ENCODE measurements at places on chromosomes 12 and 14.

- DNase-seq = no peak
These were observed 11.6 kb downstream of the RMST start for GRCh38 chr12:97474161-97474560.

GRCh38 chr12:71128191-71128788 is 29.5 kb downstream of the TSPAN8 start:
- DNase-seq = no peak

GRCh38 chr14:97634751-97635150 is 837.6 kb downstream of the VRK1 start:
- no peak for DNase-seq

DNA sequence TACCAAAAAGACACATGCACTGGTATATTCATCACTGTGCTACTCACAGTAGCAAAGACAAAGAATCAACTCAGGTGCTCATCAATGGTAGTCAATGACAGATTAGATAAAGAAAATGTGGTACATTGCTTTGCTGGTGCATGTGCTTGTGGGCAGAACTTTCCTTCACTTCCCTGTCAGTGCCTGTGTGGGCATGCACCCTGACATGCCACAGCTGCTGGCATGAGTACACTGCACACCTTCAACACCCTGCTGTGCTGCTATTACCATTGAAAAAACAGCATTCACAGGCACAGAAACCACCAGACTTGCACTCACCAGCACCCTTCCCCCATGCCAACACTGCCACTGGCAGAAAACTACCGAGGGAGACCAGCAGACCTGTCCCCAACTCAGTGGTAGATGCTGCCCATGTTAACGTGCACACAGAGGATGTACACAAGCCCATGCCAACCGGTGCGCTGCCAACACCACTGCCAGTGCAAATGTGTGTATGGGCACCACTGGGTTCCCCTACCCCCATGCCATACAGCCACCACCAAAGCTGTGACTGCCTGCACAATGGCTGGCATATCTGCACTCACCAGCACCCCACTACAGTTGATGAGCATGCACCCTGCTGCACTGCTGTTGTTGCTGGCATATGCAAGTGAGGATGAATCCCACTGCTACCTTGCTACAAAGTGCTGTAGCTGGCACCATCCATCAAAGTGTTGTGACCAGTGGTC is 57.4 kb downstream of the APOBEC1 start:
- no peak for DNase-seq

DNA sequence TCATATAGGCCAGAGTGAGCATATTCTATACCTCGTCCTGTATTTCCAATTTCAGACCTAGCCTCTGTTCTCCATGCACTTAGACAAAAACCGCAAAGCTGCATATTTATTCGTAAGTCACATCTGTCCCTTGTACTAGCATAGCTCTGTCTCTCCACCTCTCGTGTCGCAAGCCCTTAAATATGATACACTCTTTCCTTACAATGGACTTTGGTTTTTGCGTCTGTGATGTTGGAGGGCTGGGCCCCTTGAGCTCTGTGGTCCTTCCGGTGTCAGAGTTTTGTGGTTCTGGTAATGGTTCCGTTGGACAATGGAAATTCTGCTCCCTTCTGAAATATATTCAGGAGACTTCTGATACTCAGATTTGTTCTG is 11.3 kb downstream of the PRKCH start:
- no peak for DNase-seq

DNA sequence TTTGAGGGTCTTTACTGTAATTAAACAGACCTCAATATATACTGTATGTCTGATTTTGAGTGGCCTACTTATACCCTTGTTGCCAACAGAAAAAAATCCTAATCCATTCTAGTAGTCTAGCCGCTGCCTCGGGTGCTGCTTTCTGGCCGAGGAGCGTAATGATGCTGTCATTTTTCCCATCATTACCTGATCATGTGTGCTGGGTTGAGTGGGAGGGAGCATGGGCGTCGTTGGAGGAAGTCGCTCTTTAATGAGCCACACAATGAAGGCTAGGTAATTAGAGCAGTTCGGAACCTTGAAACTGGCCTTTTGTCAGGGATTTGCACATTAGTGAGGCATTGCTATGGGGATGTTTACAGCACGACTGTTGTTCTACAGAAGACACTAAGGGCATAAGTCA is 76.1 kb upstream of the RFX4 start:
- DNase-seq = no peak

DNA sequence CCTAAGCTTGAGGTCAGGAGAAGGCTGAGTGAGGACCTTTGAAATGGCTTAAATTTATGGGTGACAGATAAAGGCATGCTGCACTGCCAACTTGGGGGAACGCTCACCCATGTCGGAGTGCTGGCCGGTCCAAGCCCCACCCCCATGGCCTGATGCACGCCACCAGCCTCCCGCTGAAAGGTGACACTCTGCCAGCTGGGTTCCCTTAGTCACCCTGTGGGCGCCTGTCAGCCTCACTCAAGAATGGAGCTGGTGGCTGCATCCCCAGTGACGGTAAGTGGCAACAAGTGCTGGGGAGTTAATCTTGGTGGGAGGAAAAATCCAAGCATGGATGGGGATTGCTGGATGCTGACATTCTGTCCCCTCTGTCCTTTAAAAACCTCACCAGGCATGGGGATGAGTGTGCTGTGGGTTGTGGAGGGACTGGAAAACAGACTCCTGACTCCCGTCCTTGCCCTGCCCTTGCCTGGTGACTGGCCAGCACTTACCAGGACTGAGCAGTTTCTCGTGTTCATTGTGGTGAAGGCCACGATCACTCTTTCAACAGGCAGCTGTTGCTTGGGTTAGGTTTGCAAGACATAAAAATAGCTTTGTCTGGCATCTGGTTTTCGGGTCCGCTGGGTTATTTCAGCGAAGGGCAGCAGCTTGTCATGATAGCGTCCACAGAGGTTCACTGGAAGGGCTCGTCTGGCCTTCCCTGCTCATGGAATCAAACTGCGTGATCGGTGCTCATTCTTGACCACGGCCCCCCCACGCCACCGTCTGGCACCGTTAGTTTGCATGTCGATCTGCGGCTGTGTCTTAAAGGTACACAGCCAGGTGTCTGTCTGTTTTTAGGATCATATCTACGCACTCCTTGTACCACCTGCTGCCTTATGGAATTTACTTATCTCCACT is 15.0 kb downstream of the ACACB start:
- no peak for DNase-seq

DNA sequence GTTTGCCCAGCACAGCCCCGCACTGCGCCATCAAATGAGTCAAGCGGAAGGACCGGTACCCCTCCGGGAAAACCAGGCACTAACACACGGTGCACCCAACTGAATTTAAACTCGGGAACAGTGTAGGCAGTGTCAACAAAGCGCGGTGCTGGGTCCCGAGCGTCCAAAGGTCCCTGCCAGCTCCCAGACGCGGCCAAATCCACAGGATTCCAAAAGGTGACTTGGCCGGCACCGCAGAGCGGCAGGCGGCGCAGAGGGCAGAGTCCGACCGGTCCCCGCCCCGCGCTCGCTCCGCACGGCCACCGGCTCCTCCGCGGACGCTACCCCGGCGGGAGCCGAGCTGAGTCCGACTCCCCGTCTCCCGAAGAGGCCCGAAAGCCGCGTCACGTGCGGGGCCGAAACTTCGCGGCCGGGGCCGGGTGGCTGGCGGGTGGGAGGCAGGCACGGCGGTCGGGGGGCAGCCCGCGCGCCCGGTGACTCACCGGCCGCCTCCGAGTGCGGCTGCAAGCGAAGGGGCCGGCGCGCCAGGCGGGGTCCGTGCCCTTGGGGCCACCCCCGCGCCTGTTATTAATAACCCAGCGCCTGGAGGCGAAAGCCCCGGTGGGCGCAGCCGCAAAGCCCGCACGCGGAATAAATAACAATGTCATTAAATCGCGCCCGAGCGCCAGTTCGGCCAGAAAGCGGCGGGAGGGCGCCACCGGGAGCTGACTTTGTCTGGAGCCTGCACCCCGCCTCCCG is 863 bp downstream of the DENND5B start:
- peak; percentile 57 for DNase-seq

GRCh38 chr14:20631023-20631879 is 10.2 kb downstream of the OR6S1 start:
- DNase-seq = peak; percentile 18

GRCh38 chr14:37545174-37545573 is 49.9 kb downstream of the FOXA1 start:
- DNase-seq = no peak
